ENCODE measurements at places on chromosomes 3 and 15.

DNA sequence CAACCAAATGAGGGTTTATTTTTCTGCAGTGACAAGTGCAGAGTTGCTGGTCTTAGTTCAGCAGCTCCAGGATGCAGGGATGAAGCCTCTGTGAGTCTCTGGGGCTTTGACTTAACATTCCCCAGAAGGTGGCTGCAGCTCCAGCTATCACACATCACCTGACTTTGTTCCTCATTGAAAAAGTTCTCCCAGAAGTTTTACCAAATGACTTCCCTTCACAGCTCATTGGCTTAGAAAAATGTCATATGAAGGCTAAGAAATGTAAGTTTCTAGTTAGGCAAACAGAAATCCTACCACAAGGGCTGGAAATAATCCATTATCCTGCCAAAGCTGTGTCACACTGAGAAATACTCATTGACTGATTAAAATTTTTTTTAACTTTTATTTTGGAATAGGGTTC is 184.9 kb downstream of the MINAR1 start:
- no peak for DNase-seq

- DNase-seq, result no peak
Measured at GRCh38 chr3:10242182-10243065, 5.8 kb upstream of the TATDN2 start.

DNA sequence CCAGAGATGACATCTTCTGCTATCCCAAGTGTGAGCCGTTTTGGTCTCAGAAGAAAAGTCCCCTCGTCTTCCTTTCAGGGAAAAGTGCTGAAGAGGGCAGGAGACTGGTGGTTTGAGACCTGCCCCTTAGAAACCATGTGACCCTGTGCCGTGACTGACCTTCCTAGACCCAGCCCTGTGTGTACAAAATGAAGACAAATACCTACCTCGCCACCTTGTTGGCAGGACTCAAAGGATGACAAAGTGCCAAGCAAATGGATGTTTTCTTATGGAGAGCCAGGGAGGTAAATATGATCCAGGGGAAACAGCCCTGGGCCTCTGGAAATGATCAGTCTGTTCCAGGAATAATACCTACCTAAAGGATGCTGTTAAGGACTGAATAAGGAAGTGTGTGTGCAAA is 41.3 kb downstream of the FAM174B start:
- no peak for DNase-seq

DNA sequence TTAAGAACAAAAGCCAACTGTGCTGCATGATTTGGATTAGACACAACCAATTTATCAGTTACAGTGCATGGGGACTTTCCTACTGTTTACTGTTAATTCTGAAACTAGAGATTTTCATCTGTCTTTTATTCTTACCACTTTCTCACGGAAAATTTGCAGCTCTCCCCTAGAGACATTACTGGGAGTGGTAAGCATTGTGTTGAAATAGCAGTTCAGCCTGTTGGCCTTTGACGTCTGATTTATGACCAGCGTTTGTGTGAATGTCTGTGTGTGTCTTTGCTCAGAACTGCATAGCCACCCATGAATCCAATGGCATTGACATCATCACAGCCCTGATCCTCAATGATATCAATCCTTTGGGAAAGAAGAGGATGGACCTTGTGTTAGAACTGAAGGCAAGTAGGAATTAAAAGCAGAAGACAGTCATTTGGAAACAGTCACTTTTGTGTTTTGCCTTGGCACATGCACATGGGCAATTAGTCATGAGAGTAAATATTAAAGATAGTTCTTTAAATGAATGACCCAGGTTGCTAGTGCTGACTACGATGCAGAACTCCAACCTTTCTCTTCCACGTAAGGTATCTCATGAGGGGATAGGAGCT is 202.2 kb upstream of the BHLHE40 start:
- no peak for DNase-seq

DNA sequence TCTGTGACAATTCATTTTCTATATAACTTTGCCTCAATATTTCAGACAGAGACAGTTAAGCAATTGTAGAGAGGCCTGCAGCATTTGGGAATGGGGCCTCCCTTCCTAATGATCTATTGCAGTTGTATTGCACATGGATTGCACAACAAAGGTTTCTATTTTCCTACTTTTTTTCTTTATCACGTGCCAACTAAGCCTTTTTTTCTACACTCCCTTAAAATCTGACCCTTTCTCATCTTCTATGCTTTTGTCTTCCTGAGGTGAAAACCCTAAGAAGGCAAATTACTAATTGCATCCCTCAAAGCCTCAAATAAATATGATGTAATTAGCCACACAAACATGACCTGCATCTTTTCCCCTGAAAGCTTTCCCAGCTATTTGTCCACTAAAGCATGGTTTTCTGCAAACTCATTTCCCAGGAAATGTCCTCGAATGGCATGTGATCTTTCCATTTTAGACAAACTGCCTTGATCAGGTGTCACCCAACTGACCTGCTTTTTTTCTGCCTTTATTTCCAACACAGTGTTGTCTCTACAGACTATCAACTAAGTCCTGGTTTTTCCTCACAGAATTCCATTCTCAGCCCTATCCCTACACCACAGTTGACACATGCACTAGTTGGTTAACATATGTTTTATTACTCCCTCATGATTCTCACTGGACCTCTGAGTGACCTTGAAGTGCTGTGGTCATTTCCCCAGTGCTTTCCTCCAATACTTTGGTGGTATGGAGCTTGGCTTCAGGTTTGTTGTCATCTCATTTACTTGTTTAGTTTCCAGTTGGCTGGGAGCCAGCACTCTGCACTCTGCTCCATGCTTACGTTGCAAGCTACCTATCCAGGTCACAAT is 31.9 kb upstream of the TSC22D2 start:
- no peak for DNase-seq

GRCh38 chr3:71581457-71582035 is 2.0 kb downstream of the FOXP1 start:
- DNase-seq, result no peak

DNA sequence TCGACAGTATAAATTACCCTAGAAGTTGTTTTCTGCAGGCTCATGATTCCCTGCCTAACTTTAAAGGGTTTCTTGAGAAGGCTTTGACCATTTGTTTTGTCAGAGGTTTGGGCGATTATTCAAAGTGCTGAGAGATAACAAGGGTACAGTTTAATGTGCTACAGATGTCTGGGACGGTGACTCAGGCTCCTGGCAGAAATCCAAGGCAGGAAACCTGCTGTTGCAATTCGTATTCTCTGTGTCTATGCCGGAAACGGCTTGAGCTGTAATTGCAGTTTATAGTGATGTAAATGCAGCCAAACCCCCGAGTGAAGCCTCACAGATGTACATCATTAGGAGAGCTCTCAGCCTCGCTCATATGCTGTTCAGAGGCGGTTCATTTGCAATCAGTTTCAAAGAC is 65.6 kb downstream of the SYNPR start:
- DNase-seq, result peak; percentile 56

- no peak for DNase-seq
Measured at GRCh38 chr3:115470254-115470653, 153.1 kb upstream of the GAP43 start.

Data from NCI-H1048 (cell line).